ENCODE measurements at places on chromosomes 16 and 17.

DNA sequence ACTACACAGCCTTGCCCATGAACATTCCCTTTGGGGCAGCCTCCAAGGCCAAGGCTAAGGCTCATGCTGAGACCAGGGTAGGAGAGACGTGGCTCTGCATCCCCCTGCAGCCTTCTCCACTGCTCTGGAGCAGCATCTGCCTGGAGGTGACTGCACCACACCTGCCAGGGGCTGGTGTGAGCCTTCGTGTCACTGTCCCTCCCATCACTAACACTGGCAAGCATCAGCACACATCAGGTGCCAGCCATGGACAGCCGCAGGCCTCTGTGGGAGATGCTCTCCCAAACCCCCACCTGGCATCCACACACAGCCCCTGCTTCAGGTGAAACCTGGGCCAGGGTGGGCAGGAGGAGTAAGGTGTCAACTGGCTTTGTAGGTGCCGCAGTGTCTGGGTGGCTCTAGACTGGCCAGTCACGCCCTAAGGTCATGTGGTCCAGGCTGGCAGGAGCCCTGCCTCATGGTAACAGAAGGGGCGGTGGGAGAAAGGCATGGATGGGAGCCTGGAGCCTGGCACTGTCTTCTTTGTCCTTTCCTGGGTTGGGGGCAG is 18.1 kb upstream of the MTSS2 start:
- DNase-seq, result no peak

DNA sequence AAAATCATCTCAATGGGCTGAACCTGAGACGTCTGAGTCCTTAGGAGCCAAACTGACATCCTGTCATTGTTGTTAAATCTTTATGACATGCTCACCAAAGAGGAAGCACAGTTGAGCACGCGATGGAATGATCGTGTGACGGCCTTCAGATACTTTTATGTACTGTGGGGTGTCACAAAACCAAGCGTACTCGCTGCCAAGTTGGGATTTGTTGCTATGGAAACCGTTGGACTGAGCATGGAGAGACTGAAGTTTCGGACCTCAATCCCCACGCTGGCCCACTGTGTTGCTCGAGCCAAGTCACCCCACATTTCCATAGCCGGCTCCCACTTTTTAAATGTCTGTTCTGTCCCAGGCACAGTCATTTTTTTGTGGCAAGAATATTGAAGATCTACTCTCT is 222.8 kb upstream of the SDK2 start:
- no peak for DNase-seq

DNA sequence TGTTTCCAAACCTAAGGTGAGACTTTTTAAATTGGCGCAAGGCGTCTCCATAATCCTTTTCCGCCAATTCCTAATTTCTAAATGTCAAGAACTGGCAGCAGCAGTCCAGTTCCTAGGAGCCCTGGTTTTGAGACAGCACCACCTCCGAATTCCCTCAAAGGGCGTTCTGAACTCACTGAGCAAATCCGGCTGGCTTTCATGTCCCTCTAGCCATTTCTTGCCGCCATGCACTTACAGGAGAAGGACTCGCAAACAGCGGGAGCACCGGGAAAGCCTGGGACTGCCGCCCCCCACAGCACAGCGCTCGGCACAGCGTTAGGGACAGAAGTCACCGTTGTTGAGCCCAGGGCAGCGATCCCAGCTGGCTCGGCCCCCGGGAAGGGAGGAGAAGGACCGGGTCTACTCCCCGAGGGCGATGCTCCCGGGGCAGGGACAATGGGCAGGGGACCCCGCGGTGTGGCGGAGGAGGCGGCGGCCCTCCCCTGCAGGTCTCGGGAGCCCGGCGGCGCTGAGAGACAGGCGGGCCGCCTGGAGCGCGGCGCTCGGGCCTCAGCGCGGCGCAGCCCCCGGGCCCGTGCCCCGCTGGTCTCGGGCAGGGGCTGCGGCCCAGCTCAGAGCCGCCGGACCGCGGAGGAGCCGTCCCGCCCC is 545 bp downstream of the ARHGAP17 start:
- DNase-seq, result peak; percentile 42

- DNase-seq, result no peak
Measured at GRCh38 chr16:27110524-27110896, 43.8 kb downstream of the C16orf82 start.

- DNase-seq, result no peak
Measured at GRCh38 chr17:72143245-72143644, 22.4 kb downstream of the SOX9 start.

GRCh38 chr16:23557779-23558702 is 514 bp downstream of the UBFD1 start:
- DNase-seq, result no peak

DNA sequence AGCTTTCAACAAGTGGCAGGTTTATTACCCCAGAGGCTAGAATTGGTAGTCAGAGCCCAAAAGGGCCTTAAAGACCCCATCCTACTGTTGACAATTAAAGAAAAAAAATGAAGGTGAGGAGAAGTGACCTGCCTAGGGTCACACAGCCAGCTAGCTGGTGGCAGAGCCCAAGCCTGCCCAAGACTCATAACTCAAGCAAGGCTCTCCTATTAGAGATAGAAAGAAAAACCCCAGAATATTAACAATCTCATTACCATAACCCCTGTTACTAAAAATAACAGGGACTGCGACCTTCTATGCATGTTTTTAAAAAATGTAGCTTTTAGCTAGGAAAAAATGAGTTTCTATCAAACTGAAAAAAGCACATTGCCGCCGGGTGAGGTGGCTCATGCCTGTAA is 14.0 kb downstream of the HSPB9 start:
- no peak for DNase-seq

DNA sequence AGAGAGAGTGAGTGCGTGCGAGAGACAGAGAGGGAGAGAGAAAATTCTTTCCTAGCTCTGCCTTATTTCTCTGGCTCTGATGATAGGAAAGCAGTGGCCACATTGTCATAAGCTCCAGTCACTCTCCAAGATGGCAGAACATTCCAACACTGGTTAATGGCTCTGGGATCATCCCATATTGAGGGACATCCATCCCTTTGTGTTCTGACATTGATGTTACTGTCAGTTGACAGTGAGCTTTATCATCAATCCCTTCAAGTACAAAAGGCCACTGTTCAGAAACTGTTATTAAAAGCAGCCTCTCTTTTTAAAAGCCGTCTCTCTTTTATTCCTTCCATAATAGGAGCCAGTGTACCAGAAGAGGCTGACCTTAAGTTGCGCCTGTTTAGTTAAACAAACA is 1084.9 kb upstream of the RBFOX1 start:
- DNase-seq, result no peak

GRCh38 chr16:85145734-85146531 is 33.7 kb upstream of the CIBAR2 start:
- DNase-seq, result no peak

- peak; percentile 31 for DNase-seq
Measured at GRCh38 chr16:70250748-70251628, 752 bp downstream of the EXOSC6 start.

All from HT1080 (cell line).